Activated T-cell treated with anti-CD3 and anti-CD28 coated beads, Interleukin-2, amount 50 U/mL, for 24 hours (primary cell): ENCODE measurements at places on chromosomes 7 and 10.

GRCh38 chr10:95814011-95814727 lies 58.2 kb downstream of the ENTPD1 start:
- DNase-seq = no peak

DNA sequence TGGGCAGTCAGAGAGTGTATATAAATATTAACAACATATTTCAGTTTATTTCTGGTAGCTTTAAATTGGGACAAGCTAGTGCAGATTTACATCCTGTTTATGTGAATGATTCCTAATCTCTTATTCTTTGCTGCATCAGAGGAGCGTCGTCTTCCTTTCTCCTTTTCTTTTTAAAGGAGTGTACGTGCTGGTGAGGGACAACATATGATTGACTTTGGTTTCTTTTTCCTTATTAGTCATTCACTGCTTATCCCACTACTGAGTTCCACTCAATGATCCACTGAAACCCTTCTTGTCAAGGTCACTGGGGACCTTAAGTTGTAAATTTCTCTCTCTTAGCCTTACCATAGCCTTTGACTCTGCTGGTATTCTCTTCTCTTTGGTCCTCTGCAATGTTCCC lies 116.3 kb downstream of the EXOC4 start:
- no peak for DNase-seq

GRCh38 chr10:14806318-14806717 lies 31.5 kb downstream of the CDNF start:
- DNase-seq = no peak

- DNase-seq = no peak
Observed at GRCh38 chr7:29146057-29146706, at the start of gene CPVL. Gene CPVL, minus strand, starts transcription at chr7:29146537. Its CDS starts 25,476 bp downstream, at chr7:29121061.

- DNase-seq = no peak
Observed at GRCh38 chr7:136637813-136638212, 230.6 kb upstream of the CHRM2 start.

DNA sequence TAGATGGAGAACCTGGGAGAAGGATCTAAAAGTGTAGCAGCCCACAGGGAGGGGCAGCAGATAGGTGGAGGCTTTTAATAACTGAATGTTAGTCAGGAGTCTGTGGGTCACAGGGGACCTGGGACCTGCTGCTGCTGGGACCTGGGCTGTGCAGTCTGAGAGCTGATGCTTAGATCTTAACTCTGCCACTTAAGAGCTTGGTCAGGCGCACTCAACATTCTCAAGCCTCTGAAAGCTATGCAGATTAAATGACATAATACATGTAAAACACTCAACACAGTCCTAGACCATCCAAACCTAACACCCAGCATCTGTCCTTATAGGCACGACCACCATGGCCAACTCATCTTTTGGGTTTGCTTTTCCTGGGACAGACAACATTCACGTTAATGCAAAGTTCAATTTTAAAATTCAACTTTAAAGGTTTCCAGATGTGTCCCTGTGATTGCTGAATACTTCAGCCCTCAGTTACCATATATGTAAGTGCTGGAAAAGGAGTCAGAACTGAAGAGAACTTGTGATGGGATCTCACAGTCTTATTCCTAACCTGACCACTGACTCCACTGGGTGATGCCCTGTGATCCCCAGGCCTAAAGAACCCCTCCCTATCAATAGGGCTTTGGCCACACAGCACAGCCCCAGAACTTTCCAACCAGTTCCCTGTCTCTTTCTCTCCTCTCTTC lies 321.0 kb downstream of the PLXNA4 start:
- no peak for DNase-seq

GRCh38 chr10:57008189-57008588 lies 647.1 kb upstream of the ZWINT start:
- DNase-seq = no peak

DNA sequence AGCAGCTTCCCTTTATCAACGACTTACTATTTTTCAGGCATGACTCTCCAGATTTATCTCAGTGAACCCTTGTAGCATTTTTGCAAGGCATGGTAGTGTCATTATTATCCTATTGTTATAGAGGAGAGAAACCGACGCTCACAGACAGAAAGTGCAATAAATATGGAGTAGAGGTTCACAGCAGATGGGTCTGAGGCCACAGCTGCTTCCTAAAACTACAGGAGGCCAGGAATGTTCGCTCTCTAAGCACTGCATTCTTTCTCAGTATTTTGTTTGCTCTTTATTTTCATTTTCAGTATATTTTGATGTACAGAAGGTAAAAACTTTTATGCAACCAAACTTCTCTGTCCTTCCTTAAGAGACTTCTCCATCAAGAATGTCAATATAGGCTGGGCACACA lies 4.5 kb upstream of the AEBP1 start:
- no peak for DNase-seq

DNA sequence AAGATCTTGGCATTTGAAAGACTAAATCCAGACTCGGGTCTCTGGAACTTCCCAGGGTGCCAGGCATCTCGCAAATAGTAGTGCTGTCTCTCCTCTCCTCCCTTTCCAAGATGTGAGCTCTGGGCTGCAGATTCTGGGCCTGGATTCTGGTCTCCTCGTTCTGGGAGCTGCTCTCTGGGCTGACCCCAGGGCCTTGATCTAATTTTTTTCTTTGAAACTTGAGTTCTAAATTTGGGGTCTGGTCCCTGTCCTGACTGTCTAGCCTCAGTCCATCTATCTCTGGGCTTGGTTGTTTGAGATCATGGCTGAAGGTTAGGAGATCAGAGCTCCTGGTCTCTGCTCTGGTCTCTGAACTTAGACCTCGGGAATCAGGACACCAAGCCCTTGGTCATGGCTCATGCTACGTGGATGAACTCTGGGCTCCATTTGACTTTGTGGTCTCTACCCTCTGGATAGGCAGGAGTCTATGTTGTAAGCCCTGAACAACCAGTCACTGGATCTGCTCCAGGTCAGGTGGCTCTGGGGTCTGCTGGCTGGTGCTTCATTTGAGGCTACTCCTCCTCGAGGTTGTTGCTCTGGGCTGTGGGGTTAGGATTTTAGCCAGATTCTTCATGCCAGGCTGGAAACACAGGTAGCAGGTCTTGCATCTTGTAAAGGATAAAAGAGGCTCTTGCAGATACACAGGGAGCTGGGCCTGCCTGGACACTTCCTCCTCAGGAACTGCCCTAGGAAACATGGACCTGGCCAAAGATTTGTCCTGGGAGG lies 8.0 kb upstream of the MBL2 start:
- no peak for DNase-seq

DNA sequence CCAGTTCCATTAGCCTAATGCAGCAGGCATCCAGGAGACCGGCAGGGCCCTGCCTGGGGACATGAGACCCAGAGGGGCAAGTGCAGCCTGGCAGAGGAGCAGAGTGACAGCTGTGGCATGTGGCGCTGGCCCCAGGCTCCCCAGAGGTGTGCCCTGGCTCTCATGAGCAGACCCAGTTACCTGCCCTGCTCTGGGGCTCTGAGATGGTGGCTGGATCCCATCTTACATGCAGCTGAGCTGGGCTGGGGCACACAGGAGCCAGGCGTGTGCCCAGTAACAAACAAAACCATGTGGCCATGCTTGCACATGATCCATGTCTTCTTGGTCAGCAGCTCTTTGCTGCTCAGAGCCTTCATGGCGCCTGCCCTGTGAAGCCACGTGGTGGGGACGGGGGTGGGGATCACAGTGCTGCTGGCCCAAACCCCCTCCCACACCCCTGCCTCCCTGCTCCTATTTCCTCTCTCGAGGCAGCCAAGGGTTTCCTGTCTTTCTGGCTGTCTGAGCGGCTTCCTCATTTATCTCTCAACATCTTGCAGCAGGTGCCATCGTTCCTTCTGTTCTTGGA lies 40.3 kb upstream of the GTF2I start:
- DNase-seq = peak; percentile 59

DNA sequence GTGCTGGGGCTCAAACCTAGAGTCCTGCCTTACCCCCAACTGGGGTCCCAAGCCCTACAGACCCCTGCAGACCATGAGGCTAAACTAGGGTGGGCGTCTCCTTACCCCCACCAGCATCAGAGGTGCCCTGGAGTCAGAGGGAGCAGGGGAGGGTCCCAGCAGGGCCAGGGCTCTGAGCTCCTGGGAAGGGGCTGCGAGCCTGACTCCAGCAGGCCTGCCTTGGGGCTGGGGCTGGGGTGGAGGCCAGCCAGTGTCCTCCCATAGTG lies 1.3 kb downstream of the SNCG start:
- DNase-seq = no peak

GRCh38 chr7:74480861-74481417 lies 27.2 kb downstream of the GTF2IRD1 start:
- DNase-seq = no peak

DNA sequence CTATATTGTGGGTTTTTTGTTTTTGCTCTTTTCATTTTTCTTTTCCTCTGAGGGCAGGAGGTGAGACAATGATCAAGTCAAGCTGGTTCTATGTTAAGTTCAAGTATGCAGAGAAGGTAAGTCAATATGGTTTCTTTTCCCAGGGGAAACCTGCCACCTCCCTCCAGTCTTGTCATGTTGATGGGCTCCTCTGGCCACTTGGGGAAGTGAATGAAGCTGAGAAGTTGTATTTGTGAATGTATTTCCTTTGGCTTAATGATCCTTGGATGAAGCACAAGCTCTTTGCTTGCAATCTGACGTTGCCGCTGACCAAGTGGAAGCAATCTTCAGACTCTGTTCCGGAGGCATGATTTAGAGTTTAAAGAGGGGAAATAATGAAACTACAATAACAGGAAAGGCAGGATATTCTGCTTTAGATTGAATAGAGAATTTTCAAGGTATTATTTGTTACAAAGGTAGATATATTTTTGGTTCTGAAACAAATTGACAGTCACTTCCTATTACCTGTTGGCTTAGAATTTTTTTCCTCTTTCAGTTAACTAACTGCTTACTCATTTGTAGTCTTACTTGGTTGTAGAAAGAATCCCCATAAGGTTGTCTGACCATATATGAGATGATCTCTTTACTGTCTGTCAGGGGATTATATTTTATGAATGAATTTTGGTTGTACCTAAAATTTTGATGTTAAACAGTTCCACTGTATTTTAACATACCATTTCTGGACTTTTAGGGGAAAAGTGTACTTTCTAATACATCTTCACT lies 369.6 kb downstream of the AUTS2 start:
- no peak for DNase-seq
